ENCODE measurements at places on chromosomes 5 and 9.
A peak's percentile ranks its signal among the peaks of the same experiment; 100 is the strongest.

DNA sequence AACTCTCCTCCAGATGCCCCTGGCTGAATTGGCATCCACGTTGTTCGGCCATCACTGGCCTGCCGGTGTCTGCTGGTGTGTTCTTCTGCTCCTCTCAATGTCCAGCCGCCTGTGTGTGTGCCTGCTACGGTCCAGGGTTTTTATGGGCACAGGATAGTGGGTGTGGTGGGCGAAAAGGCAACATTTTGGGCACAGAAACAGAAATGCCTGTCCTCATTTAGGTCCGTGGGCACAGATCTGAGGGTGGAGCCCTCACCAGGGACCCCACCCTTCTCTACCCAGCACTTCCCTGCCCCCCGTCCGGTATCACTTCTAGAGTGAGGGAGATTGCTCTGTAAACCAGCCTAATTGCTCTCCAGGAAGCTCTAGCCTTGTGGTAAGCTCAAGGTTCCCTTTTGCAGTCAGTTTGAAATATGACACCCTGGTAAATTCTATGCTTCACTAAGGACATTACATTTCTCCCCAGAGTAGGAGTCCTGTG lies 410.1 kb downstream of the MAT2B start:
- DNase-seq: no peak

DNA sequence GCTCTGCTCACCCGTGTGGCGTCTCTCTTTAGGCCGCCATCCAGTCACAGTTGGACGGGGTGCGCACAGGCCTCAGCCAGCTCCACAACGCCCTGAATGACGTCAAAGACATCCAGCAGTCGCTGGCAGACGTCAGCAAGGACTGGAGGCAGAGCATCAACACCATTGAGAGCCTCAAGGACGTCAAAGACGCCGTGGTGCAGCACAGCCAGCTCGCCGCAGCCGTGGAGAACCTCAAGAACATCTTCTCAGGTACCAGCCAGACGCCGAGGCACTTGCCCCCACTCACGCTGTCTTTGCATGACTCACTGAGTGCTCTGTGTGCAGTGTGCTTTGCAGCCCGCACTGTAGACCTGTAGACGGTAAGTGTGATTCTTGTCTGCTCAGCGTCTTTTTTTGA lies 4.5 kb downstream of the EXOC3 start:
- no peak for DNase-seq

- DNase-seq: no peak
Observed at GRCh38 chr5:44389090-44389822, at the start of gene FGF10. Gene FGF10 (minus strand): TSS chr5:44389420. CDS start chr5:44388682, 738 bp downstream.

GRCh38 chr9:93813221-93814076 lies 141.7 kb downstream of the BARX1 start:
- DNase-seq: no peak

DNA sequence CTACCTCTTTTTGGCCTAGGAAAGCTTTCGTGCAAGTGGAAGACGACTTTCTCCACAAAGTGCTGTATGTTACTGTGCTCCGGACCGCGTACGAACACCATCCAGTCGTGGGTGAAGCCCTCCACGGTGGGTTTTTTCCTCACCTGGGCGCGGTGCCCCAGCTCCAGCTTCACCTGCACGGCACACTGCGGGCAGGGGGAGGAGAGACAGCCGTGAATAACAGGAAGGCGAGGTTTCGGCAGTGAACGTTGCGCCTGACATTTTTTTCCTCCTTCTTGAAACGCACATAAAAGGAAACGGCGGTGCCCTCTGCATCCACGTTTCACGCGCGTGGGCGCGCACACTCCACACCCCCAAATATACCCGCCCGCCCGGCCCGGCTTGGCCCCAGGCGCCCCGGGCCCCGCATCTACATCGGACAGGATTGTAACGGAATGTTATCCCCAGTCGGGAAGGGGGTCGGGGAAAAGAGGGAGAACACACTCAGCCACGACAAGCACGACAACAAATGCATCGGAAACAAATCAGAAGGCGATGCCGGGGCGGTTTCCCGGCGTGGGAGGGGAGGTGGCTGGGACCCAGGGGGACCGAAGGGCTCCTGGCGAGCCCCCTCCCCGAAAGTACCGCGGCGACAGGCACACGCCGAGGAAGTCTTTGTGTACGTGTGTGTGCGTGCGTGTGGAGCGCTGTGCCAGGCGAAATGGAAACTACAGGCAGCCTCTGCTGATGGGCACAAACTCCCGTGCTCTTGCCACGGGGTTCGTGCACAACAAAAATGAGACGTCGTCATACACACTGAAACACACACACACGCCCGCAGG lies 1.4 kb downstream of the MLLT3 start:
- DNase-seq: peak; percentile 24

DNA sequence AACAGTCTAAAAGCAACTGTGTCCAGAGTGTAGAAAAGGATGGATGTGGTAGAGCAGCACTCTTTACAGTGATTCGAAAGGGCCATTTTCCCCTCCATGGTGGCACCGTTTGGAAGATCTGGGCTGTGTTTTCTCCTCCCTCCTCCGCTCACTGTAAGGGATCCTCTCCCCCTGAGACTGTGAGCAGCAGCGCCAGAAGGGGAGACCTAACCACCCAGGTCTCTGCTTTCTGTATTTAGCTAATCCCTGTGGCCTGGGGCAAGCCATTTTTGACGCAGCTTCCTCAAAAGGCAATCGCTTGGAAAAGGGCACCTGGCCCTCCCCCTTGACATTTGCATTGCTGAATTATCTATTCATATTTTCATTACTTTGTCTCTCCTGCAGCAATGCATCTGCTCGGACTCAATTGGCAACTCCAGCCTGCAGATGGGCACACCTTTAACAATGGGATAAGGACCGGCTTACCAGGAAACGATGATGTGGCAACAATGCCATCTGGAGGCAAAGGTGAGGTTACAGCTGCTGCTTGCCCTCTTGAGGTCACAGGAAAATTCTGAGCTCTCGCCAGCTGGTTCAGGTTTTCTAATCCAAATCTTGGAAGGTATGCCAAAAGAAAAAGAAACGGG lies 244.3 kb upstream of the WWC1 start:
- DNase-seq: no peak

GRCh38 chr5:77638763-77639671 lies 504 bp upstream of the OTP start:
- no peak for DNase-seq

- no peak for DNase-seq
Observed at GRCh38 chr5:23405316-23406068, 101.9 kb upstream of the PRDM9 start.

DNA sequence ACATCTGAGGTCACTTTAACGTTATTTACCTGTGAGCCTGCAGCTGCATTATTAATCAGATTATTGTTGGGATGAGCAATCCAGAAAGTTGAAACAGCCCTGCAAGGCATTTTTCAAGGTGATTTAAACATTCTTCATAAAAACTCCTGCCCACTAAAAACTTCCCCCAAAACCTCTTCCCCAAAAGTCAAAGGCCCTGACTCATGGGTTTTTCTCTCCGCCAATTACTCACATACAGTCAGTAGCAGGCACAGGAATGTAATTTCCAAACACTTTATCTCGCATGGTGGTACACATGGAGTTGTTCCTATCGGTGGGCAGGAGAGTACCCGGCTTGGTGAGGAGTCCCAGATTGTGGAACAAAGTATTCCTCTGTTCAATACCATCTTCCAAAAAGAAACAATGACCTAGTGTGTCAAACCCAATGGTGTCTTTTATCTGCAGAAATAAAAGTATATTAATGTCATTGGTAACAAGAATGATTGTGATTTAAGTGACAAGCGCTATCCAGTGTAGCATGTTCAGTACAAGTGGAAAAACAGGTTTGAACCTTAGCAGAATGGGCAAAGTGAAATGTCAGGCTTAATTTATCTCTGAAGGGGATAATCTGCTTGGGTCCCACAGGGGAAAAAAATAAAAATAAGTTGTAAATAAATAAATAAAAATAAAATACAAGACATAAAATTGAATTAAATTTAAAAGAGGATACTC lies 38.3 kb downstream of the CEMIP2 start:
- no peak for DNase-seq

GRCh38 chr5:1131191-1131621 lies 19.3 kb upstream of the SLC12A7 start:
- no peak for DNase-seq

DNA sequence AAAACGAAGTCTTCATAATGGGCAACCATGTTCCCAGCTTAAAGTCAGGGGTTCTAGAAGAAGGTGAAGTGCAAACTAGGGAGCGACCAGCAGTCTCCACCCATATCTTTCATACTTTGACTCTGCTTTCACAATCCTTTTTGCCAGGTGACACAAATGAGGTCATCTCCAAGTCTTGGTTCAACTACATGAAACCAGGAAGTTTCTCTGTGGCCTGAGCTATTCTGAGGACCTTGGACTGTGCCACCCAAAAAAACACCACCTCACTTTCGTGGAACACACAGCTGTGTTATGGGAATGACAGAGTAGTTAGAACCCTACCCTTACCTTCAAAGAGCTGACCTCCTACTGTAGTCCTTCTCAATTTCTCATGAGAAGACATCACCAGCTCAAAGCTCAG lies 309.2 kb downstream of the AGTPBP1 start:
- DNase-seq: no peak

Measured in foreskin melanocyte (primary cell).